Neural crest cell (in vitro differentiated cells): ENCODE measurements at places on chromosomes 3 and 15. TPM values are rescaled to one million over a fixed set of nuclear protein-coding genes. Genes with fewer than 3 reads are reported as not detected.

SSUH2 gene
- total RNA-seq, result 14.1 and 18.0 TPM in 2 replicates

LRTM1 gene
- 0.23 TPM in 1 of 2 replicates, not detected in the other for total RNA-seq

SCG3 gene
- 7.5 and 8.1 TPM in 2 replicates for total RNA-seq

CLEC3B gene
- total RNA-seq, result not detected in 2 replicates

CPN2 gene
- not detected in 2 replicates for total RNA-seq

FOXB1 gene
- 5.9 and 6.1 TPM in 2 replicates for total RNA-seq

RAD51 gene
- total RNA-seq, result 28.9 and 29.2 TPM in 2 replicates

SPTBN5 gene
- 0.77 and 1.1 TPM in 2 replicates for total RNA-seq

CCDC54 gene
- not detected in 2 replicates for total RNA-seq

CLDN16 gene
- not detected in 2 replicates for total RNA-seq

TNFAIP8L3 gene
- 0.20 TPM in 1 of 2 replicates, not detected in the other for total RNA-seq

CLDN11 gene
- 1.8 and 2.0 TPM in 2 replicates for total RNA-seq

GRCh38 chr3:4827767-4828166 lies 151.5 kb upstream of the BHLHE40 start:
- DNase-seq, result no peak

GRCh38 chr15:29685156-29686078 lies 136.9 kb downstream of the TJP1 start:
- DNase-seq, result no peak

DNA sequence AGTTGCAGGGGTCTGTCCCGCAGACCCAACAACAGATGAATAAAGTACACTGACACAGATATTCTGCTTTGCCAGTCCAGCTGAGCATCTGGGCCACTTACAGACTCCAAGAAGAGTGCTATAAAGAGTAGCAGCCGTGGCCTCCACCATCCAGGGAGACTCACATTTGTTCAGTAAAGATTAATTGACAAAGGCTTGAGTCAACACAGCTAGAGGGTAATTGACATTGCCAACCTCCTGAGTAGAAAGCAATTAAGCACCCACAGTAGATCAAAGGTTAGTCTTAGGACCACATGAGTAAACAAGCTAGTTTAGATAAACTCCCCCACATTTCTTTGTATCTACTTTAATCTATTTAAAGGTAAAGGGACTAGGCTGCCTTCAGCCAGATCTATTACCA lies 16.3 kb upstream of the CRTC3 start:
- no peak for DNase-seq

GRCh38 chr3:64098670-64099069 lies 75.4 kb upstream of the PSMD6 start:
- DNase-seq, result no peak

- DNase-seq, result no peak
Observed at GRCh38 chr15:66826507-66826906, 124.5 kb downstream of the SMAD6 start.

DNA sequence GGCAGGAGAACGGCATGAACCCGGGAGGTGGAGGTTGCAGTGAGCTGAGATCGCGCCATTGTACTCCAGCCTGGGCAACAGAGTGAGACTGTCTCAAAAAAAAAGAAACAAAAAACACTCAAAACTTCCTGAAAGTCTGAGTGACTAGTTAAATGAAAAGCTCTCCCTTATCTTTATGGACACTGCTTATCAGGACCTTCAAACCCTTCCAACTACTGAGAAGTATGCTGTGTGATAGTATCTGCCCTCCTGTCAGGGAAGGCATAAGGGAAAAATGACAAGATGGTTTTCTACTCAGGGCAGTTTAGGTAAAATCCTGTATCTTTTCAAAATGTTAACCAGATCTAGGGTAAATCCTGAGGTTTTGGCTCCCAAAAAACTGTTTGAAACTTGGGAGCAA lies 21.8 kb downstream of the EMC7 start:
- no peak for DNase-seq

DNA sequence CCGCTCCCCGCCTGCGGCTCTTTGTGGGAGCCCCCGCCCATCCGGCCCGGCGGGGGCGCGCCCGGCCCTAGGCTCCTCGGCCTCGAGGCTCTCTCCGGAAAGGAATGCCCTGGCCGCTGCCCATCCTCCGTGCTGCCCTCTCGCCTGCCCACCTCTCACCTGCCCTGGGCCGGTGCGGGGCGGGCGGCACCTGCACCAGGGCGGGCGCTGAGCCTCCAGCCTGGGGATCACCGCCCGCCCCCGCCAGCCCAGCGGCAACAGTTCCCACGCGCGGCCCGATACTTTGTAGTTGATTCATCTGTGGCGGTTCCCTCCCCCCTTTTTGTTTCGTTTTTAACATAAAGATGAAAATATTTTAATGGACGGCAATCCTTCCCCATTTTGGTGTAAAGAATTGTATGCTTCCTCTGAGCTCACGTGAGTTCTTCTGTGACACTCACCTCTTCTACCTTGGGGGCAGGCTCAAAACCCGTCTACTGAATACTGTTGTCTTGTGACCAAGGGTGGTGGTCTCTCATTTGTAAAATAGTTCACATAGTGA lies 1.9 kb downstream of the KLF13 start:
- DNase-seq, result no peak

DNA sequence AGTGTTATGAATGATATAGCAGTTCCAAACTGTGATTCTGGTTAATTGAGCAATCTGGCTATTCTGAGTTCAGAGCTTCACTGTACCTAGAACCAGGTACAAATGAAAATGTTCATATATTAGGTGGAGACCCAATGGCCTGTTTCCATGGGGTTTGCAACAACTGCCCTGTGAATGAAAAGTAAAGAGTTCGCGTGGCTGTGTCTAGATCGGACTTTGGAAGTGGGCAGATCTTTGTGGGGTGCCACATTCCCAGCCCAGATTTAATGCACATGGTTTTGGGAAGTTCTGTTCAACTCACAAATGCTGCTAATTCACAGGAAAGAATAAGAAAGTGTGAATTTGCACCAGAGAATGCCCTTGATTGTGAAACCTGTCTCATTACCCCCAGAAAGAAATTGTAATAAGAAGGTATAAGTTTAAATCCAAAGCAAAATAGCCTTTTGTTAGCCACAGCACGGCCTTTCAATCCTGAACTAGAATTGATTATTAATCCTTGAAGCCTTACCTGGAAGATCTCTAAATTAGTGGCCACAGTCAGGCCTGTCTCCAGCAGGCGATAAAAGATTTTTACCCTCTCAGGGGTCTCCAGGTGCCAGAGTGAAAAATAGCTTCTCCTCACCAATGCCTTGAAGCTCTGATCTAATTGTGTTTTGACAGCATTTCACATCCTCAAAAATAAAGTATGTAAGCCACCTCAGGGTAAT lies 22.6 kb downstream of the WHAMM start:
- DNase-seq, result no peak

DNA sequence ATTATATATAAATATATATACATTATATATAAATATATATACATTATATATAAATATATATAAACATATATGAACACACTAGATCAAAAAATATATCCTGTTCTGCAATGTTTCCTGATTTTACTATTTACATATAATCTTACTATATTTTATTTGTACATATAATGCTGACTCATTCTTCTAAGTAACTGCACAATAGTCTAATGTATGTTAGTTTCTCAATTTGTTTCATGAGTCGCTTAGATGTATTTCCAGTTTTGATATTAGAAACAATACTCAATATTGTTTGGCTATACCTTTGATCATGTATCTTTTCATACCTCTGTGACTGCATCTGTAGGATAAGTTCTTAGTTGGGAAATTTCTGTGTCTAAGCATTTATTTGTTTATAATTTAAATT lies 669.9 kb upstream of the CCDC54 start:
- DNase-seq, result no peak

- DNase-seq, result no peak
Observed at GRCh38 chr15:40623361-40623760, 29.3 kb downstream of the KNL1 start.

DNA sequence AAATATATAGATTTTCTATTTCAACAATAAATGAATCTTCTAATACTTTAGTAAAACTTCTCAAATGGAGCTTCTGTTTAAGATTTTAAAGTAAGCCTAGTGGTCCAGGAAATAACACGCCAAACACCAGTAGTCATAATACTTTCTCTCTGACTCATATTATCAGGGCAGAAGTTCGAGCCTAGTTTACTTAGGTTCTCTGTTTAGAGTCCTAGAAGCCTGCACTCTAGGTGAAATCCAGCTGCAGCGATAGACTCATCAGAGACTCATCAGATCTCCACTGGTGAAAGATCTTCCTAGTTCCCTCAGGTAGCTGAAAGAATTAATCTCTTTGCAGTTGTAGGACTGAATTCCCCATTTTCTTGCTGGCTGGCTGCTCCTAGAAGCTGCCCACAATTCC lies 552.5 kb upstream of the ROBO2 start:
- no peak for DNase-seq

DNA sequence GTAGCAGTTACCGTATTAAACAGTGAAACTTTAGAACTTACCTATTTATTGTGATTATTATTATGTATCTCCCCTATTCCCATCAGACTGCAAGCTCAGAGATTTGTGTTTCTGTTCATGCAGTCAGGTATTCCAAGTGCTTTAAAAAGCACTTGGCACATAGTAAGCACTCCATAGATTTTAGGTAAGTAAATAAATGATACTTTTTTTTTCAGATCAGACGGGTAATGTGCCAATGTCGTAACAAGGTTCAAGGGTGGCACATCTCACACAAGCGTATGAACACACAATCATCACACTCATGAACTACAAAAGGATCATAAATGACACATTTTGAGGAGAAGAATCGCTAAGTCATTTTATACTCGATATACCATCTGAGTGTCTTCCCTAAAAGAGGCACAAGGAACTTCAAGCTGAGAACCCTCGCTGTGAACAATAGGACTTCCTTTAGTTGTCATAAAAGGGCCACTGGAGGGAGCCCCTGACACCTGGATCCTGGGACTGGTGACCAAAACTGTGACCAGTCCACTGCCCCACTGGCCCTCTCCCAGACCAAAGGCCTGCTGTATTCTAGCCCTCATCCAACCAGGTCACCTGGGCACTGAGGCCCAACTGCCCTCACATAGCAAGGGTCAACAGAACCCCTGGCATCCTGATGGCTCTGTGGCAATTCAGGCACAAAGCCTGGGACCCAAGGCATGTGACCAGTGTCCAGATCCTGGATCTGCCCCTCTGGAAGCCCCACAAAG lies 32.1 kb downstream of the KIF9 start:
- DNase-seq, result no peak

- no peak for DNase-seq
Observed at GRCh38 chr15:29135309-29135657, 134.3 kb downstream of the NSMCE3 start.

GRCh38 chr15:61880084-61880483 lies 180.2 kb downstream of the VPS13C start:
- no peak for DNase-seq

- no peak for DNase-seq
Observed at GRCh38 chr3:73049319-73049718, 12.1 kb upstream of the EBLN2 start.

GRCh38 chr3:127800508-127800907 lies 21.8 kb downstream of the MGLL start:
- DNase-seq, result no peak

- no peak for DNase-seq
Observed at GRCh38 chr3:143433787-143434378, 314.3 kb downstream of the CHST2 start.

GRCh38 chr3:54337846-54338245 lies 215.5 kb downstream of the CACNA2D3 start:
- no peak for DNase-seq

DNA sequence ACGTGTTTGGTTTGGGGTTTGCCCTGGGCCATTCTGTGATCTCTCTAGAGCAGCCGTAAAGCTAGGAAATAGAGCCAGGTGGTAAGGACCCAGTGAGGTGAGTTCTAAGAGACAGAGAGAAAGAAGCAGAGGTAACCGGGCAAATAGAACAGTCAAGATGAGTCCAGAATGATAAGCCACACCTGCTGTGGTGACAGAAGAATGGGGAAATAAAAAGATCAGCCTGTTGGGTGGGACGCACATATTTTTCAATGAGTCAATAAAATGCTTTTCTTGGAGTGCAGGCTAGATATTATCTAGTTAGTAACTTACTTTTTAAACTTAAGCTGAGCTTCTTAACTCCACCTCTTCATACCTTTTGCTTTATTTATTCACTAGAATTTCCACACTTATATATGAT lies 135.0 kb downstream of the NFKBIZ start:
- DNase-seq, result no peak

DNA sequence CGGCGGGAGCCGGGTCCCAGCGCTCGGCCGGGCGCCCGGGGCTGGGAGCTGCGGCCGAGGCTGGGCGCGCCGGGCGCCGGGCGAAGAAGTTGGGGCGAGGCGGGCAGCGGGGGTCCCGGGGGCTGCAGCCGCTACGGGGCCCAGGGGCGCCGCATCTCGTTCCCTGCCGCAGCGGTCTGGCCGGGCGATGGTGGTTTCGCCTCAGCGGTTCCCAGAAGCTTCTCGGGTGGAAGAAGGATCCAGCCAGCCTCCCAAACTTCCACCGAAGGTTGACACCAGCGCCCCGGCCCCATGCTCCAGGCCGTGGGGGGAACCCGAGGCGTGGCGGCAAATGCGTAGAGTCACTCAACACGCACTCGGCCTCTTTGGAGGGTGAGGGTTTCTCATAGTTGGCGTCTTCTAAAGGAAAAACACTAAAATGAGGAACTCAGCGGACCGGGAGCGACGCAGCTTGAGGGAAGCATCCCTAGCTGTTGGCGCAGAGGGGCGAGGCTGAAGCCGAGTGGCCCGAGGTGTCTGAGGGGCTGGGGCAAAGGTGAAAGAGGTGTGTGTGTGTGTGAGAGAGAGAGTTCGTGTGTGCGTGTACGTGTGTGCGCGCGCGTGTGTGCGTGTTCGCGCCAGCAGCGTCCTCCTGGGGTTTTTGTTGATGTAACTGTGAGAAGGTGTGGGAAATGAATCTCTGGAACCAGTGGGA lies 940 bp downstream of the BOC start:
- DNase-seq, result no peak
